ENCODE measurements at places on chromosomes 2 and 18. TPM values are rescaled to one million over a fixed set of nuclear protein-coding genes. Genes with fewer than 3 reads are reported as not detected.

Gene STPG4
- not detected for total RNA-seq

Gene GPR35
- 0.58 TPM for total RNA-seq

Gene SCN3A
- not detected for total RNA-seq

Gene CPO
- not detected for total RNA-seq

Gene WNT10A
- total RNA-seq = not detected

Gene VIT
- total RNA-seq = not detected

Gene SRD5A2
- 0.04 TPM for total RNA-seq

Gene AQP12A
- not detected for total RNA-seq

Gene FAM237A
- total RNA-seq = not detected

Gene PLCD4
- total RNA-seq = 0.31 TPM

Gene ZNF804A
- not detected for total RNA-seq

Gene RGPD8
- 4.2 TPM for total RNA-seq

Gene ATP9B
- 18.5 TPM for total RNA-seq

Gene CCL20
- 7.2 TPM for total RNA-seq

Gene PRSS56
- total RNA-seq = 0.16 TPM

Gene CFC1B
- not detected for total RNA-seq

Gene SERPINB7
- 2.9 TPM for total RNA-seq

Gene SIX2
- 0.39 TPM for total RNA-seq

Gene TTR
- total RNA-seq = not detected

Gene CFAP210
- total RNA-seq = 0.28 TPM

Gene FAM228B
- 2.0 TPM for total RNA-seq

Gene UGT1A3
- total RNA-seq = not detected

Gene ARHGAP28
- 0.09 TPM for total RNA-seq

Gene LRP2
- total RNA-seq = 0.06 TPM

Gene SULT1C4
- total RNA-seq = not detected

Data from A549 treated with DMSO at 1 μM for 4 hours (cell line).